ENCODE measurements at places on chromosomes 4 and X.

DNA sequence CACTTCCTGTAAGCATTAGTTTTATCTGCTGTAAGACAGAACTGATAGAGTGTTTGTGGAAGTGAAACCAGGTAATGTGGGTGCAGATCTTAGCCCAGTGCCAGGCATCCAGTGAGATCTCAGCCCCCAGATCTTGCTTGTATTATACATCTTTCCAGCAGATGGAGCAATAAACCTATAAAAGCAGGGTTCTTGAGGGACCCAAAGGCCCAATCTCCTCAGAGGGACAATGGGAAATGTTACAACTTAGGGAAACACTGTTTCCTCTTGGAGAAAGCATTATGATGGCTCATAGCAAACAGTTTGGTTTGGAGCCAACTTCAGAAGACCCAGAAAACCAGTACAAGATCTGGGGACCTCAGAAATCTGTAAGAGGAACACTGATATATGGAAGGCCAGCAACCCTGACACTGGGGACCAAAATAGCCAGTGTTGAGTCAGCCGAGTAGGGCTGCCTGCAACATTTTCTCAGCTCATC is 206.3 kb downstream of the SLC7A11 start:
- DNase-seq: peak; percentile 43

- no peak for DNase-seq
Measured at GRCh38 chr4:164320847-164321246, 433.1 kb upstream of the SMIM31 start.

- no peak for DNase-seq
Measured at GRCh38 chr4:57291911-57292310, 181.7 kb upstream of the IGFBP7 start.

DNA sequence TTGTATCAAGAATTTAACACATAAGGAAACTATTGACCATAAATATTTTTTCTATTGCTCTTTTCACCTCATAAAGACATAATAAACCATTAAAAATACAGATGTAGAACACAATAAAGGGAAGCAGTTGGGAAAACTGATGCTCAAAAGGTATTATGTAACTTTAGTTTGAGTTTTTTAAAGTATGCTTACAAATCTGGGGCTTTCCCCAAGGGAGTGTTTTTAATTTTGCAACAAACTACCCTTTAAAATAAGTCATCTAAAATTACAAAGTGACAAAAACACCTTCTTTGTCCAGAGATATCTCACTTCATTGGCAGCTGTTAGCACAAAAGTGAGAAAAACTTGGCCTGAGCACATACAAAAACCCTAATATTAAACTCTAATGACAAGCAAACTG is 55.0 kb downstream of the PRDM5 start:
- no peak for DNase-seq

DNA sequence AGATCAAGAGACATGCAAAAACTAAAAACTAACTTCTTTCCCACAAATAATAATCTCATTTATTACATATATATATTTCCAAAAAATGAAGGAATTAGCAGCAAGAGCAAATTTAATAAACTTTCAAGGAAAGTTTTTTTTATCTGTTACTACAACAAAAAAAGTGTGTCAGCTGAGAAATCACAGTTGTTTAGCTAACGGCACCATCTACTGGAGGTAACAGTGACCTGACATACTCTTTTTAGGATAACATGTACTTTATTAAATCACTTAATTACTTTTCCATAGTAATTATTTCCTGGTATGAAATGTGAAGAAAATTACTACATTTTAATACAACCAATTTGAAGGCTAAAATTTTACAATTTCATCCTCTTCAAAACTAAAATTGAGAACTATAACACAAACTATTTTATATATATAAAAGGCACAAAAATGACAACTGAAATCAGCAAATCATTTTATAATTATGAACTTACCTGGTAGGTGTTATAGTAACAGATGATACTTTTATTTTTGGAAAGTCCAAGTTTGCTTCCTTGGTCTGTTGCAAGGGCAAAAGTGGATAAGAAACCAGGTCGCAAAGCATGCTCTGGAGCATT is 9.1 kb downstream of the LAMTOR3 start:
- peak; percentile 25 for DNase-seq

- no peak for DNase-seq
Measured at GRCh38 chr4:159060161-159060560, 42.7 kb upstream of the RAPGEF2 start.

DNA sequence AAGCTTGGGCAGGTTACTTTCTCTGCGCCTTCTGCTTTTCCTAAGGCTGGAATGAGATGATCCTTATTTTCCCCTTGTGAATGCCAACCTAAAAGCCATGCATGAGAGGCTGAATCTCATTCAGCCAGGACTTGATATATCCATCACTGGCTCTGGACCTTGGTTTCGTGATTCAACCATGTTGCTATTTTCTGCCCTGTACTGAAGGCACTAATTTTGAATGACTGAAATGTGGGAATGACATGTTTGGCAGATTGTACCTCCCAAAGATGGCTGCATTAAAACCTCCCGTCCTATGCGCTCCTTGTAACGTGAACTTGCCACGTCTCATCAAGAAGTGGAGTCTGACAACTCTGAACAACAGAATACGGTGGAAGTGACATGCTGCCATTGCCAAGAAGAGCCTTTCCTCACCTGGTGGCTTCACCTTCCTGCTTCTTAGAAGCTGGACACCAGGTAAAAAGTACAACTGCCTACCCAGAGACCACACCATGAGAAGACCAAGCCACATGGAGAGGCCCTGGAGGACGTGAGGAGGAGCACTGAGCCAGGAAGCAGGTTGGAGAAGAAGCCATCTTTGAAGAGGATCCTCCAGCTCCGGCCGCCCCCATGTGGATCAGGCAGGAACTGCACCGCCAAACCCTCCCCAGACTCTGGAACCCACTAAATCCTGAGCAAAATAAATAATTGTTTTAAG is 174.5 kb downstream of the NSUN7 start:
- no peak for DNase-seq

- no peak for DNase-seq
Measured at GRCh38 chrX:82648062-82648461, 860.0 kb upstream of the POU3F4 start.

GRCh38 chr4:48602763-48603162 is 112.7 kb downstream of the ZAR1 start:
- DNase-seq: no peak

DNA sequence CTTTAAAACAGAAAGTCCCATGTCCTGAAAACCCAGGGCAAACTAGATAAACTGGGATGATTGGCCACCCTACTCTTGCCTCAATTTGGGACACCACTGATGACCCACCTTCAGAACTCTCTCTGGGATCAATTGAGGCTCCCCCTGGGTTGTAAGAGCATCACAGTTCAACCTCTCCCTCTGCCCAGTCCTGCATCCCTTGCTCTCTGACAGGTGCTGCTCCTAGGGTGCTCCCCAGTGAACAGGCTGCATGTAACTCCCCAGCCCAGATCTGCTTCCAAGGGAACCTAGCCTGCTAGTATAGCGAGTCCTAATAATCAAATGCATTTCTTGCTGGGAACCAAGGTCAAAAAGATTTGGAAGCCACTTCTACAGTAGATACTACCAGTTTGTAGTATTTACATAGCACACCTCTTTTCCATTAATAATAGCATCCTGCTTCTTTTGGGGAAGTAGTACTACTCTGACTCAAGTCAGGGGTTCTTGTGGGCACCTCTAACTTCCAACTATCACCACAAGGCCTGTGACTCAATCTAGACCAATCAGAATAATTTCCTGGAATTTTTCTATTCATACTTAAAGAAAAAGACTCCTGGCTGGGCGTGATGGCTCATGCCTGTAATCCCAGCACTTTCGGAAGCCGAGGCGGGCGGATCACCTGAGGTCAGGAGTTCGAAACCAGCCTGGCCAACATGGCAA is 42.1 kb upstream of the SPINK2 start:
- DNase-seq: no peak

DNA sequence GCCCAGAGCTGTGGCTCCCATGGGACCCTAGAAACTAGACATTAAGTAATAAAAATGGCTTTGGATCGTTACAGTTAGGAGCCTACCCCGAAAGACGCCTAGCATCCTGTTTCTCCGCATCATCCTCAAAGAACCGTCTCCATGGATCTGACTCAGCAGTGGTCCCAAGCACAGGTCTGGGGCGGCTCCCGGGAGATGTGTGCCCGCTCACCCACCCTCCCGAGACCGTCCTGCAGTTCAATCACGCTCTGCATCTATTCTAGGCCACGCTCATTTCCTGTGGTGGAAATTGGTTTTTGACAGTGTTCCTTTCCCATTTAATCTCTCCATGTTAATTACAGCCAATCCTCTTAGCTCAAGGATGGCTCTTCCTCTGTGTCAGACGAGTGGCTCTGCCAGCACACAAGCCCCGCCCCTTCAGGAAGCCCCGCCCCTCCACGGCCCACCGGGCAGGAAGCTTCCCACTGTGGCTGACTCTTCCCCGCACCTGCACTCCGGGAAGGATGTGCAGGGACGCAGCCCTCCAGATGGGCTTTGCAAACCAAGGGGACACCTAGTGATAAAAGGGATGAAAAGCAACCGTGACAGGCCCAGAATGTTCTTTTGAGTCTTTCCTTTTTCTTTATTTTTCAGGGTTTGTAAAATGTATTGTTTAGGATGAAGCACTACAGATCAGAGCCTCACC is 34.5 kb upstream of the HELT start:
- peak; percentile 47 for DNase-seq

- DNase-seq: no peak
Measured at GRCh38 chr4:148238811-148239493, 203.3 kb downstream of the NR3C2 start.

DNA sequence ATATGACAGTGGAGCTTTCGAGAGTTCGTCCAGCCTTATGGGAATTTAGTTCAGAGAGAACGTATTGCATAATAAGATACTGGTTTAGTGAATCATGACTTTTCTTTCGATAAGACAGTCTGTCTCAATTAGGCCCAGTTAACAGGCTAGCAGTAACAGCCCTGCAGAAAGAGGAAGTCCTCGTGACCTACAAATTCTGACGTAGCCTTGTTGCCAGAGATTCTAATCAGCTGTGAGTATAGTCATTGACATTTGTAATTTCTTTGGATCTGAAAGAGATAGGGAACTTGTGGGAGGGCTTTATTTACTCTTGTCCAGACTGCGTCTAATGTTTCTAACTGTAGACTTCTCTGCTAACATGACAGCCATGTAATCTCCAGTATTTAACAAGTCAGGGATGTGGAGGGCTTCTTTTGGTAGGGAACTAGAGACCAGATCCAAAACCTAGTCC is 15.8 kb downstream of the ART3 start:
- no peak for DNase-seq

- no peak for DNase-seq
Measured at GRCh38 chrX:153831429-153832150, 1.2 kb upstream of the PDZD4 start.

- DNase-seq: no peak
Measured at GRCh38 chr4:122167369-122167768, 15.2 kb downstream of the BLTP1 start.

DNA sequence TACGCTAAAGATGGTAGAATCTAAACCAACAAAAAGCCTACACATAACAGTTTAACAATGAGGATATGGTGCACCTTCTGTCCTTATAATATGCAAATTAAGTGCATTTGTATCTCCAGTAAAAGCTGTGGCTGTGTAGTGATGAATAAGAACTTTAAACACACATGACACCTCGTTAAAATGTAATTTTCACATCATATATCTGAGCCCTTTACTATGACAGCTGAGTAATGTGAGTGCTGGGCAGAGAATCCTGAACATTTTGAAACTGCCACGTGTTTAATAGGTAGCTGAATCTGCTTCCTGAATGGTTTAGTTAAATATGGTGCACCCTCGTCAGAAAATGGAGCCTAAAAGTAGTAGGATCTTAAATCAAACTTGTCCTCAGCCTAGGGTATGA is 540.8 kb downstream of the ADGRL3 start:
- no peak for DNase-seq

DNA sequence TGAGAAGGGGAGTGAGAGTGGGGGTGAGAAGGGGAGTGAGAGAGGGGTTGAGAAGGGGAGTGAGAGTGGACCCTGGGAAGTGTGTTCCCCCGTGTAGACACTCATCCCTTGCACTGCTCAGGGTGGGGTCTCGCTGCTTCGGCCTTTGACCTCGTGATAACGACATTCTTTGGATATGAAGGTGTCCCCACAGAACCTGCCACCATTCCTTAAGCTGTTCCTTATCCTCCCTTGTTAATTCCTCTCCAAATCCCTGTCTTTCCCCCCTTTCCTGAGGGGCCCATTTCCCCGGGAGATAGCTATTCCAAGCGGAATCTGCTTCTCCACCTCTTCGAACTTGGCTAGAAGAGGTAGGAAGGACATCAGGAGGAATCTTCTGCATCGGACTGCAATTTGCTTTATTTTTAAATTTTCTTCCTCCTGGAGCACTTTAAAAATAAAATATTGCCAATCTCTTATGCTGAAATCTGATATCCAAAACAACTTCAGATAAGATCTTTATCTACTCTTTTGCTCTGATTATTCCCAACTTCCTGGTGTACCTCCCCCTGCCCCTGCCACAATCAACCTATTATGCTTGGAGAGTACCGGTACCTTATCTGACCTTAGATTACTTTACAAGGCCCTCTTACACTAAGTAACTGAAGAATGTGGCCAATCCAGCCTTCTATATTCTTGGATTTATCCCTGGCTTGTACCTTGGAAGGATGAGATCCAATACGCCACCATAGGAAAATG is 15.6 kb downstream of the TRIML1 start:
- DNase-seq: no peak

DNA sequence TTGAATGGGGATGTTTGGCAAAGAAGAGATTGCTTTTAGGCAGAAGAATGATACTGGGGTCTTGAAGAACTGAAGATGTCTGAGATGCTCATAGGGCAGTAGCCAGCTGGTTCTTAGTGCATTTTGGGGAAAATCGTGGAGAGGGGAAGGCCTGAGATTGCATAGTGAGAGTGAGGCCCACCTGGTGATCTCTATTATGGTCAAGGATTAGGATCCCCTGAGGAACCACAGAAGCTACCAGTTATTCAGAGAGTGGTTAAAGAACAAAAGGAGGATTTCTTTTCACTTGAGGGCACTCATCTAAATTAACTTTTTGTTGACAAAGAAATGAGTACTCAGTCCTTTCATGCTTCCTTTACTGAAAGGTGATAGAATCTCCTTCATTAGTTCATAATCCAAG is 271.3 kb upstream of the HAND2 start:
- DNase-seq: no peak

- DNase-seq: no peak
Measured at GRCh38 chr4:181755846-181756245, 487.4 kb upstream of the TENM3 start.

GRCh38 chr4:68369142-68369805 is 19.4 kb upstream of the YTHDC1 start:
- DNase-seq: no peak

DNA sequence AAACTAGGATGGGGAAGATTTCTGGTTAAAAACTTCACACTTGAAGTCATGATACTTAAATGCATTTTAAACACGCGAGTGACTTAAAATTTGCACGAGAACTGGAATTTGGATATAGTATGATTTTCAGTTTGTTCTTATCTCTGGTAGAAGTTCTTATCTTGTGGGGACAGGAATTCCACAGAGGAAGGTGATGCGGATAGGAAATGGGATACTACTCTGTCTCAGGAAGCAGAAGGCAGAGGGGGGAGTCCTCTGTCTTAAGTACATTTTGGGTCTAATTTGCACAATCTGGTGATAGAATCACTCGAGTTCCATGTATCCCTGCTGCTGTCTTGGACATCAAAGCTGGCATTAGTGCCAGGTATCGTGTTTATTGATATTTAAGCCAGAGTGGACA is 53.3 kb downstream of the TLL1 start:
- no peak for DNase-seq

- peak; percentile 74 for DNase-seq
Measured at GRCh38 chr4:1345903-1346780, 866 bp upstream of the UVSSA start.

All from left kidney (tissue), 8 donors.